ENCODE measurements at places on chromosomes 16 and 17.
A peak's percentile ranks its signal among the peaks of the same experiment; 100 is the strongest.

DNA sequence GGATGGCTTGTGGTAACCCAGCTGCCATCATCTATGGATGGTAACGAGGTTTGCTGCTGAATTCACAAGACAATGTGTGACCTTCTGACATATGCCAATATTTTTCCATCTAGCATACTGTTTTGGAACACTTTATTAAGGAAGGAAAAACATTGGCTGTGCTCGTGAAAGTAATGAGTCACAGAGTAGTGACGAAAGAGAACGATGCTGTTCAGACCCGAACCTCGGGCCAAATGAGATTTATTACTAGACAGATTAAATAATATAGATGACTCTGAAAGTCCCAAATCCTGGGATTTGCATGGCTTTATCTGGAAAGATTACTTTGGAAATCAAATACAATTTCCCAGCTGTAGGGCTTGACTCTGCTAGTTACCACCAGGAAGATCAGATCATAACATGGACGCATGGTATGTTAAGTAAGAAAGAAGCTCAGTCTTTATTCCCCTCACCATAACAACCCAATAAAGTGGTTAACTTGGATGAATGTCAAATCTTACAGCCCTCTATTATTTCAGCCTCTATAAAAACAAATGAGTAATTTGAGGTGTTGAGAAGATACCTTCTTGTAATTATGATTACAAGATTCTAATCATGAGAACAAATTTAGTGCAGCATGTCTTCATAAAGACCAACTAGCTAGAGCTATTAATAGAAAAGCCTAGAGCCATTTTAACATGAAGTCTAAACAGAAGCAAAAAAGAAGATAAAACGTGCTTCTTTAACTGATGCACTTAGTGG, 32.6 kb downstream of the ERN1 start:
- no peak for DNase-seq

DNA sequence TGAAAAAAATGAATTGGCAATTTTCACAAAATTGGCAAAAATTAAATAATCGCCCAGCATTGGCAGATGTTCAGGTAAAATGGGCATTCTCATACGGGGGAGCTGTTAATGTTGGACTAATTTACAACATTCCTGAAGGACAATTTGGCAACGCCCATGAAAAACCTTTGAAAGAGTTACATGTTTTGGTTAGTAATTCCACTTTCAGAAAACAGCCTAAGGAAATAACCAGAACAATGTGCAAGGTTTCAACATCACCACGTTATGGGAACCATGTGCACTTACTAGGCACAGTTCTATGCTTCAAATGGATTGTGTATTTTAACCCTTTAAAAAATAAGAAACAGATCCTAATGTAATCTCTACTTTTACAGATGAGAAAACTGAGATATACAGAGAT, 62.7 kb downstream of the CDYL2 start:
- no peak for DNase-seq

- no peak for DNase-seq
Measured at GRCh38 chr17:8542599-8543502, 87.7 kb downstream of the MYH10 start.

- DNase-seq, result peak; percentile 79
Measured at GRCh38 chr16:30535777-30536190, 1.1 kb upstream of the ZNF747 start.

DNA sequence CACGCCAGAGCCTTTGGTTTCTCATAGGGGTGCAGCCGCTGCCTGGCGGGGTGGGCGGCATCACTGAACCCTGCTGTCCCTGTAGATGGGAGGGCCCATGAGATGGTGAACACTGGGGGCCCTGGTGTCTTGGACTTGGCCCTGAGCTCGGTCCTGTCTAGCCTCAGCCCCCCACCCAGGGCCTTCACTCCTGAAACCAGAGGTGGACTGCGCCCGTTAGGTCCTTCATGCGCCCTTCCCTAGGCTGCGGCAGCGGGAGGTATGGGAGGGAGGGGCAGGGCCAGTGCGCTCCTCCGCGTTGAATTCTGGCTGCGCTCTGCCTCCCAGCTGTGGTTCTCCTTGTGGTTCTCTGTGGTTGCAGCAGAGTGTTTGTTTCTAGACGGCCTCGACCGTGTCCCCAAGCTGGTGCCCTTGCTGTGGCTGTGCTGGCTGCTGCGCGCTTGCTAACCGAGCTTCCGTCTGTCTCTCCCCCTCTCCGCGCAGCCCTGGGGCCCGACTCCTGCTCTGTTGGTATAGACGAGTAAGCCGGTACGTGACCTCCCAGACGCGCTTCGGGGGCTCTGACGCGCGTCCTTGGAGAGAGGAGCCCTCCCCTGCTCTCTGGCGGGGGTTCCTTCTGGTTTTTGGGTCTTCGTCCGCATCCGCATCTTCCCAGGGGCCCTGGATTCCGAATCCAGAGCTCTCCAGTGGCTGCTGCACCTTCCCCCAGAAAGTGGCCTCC, 7.4 kb upstream of the NUDT16L1 start:
- no peak for DNase-seq

GRCh38 chr17:56918916-56919315, 5.1 kb upstream of the TRIM25 start:
- no peak for DNase-seq

Data from Right ventricle myocardium inferior (tissue), 1 donor.